ENCODE measurements at places on chromosomes 1 and 21.

DNA sequence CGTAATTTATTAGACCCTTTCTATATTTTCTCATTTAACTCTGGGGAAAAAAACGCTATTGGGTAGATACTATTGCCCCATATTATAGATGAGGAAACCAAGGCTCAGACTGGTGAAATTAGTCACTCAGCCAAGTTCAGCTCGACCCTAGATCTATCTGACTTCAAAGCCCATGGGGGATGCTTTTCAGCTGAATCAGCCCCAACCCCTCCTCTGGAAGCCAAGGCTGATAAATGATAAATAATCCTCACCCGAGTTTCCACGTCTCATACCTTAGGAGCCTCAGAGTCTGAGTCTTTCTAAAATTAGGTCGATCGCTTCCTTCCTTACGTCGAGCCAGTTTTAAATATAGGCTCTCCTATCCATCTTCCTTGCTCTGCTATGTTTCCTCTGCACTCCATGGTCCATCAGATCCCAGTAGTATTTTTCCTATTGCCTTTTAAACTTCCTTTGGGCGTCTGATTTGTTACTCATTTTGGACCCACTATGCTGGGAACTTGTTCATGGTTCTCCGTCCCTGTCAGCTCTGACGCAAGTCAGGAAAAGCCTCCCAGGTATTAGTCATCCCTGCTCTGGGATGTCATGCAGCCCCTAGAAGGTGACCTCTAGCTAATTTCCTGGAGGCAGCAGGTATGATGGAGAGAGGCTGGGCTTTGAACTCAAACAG lies 122.8 kb downstream of the PLPP3 start:
- no peak for DNase-seq

GRCh38 chr1:246773213-246773641 lies 49.0 kb downstream of the SCCPDH start:
- DNase-seq = no peak

- no peak for DNase-seq
Observed at GRCh38 chr1:170355267-170355801, 176.6 kb upstream of the GORAB start.

- DNase-seq = no peak
Observed at GRCh38 chr1:154866257-154867063, 3.6 kb downstream of the KCNN3 start.

GRCh38 chr1:183733715-183734114 lies 71.2 kb upstream of the RGL1 start:
- no peak for DNase-seq

DNA sequence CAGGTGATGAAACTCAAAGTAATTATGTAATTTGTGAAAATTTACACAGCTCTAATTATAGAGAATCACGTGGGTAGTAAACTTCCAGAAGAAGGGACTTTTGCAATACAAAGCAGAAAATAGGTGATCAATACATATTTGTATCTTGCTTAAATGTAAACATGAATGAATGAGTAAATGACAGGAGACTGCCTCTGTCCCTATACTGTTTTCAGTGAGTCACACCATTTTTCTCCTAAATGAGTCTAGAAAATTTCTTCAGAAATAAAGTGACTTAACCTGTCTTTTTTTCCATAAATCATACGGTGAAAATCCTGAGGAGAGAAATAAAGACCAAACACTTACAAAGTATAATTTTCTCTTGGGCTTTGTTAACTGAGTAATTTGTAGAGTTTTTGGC lies 11.9 kb downstream of the RAP1A start:
- DNase-seq = no peak

DNA sequence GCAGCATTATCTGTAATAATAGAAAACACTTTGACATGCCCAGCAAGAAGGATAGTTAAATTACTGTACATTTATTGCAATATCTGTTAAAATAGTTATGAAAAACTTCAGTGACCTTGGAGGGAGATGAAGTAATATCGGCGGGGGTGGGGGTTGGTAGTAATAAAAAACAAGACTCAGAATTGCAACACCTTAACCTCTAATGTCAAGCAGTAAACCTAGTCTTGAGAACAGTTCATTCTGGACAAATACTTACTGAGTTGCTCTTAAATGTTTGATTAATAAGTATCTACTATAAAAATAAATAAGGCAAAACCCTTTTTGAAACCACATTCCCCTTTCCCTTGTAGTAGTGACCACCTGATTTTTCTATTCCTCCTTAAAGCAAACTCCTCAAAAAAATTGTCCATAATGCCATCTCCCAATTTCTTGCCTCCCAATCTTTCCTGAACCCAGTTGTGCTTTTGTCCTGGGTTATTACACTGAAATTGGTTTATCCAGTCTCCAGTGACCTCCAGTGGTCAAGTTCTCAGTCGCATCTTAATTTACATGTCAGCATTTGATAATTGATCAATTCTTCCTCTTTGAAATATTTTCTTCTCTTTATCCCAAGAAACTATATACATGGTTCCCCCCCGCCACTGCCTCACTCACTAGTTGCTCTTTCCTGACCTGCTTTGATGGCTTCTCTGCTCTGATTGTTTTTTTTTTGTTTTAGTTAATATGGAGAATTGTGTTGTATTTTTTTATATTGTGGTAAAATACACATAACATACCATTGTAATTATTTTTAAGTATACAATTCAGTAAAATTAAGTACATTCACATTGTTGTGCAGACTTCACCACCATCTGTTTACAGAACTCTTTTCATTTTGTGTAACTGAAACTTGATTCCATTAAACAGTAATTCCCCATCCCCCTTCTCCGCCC lies 36.8 kb downstream of the RAP1A start:
- no peak for DNase-seq

DNA sequence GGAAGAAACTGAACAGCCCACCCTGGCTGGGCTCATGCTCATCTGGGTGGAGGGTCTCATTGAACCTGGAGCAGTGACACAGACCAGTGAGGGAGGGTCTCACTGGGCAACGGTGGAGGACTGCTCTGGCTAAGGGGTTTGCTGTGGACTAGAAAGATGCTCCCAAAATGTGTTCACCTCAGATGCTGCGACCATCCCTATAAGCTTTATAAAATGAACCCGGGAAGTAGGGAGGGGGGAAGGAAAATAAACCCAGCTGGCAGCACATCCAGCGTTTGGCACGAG lies 34.5 kb upstream of the LBR start:
- DNase-seq = no peak

GRCh38 chr1:206581571-206581981 lies 30.7 kb downstream of the EIF2D start:
- peak; percentile 63 for DNase-seq

DNA sequence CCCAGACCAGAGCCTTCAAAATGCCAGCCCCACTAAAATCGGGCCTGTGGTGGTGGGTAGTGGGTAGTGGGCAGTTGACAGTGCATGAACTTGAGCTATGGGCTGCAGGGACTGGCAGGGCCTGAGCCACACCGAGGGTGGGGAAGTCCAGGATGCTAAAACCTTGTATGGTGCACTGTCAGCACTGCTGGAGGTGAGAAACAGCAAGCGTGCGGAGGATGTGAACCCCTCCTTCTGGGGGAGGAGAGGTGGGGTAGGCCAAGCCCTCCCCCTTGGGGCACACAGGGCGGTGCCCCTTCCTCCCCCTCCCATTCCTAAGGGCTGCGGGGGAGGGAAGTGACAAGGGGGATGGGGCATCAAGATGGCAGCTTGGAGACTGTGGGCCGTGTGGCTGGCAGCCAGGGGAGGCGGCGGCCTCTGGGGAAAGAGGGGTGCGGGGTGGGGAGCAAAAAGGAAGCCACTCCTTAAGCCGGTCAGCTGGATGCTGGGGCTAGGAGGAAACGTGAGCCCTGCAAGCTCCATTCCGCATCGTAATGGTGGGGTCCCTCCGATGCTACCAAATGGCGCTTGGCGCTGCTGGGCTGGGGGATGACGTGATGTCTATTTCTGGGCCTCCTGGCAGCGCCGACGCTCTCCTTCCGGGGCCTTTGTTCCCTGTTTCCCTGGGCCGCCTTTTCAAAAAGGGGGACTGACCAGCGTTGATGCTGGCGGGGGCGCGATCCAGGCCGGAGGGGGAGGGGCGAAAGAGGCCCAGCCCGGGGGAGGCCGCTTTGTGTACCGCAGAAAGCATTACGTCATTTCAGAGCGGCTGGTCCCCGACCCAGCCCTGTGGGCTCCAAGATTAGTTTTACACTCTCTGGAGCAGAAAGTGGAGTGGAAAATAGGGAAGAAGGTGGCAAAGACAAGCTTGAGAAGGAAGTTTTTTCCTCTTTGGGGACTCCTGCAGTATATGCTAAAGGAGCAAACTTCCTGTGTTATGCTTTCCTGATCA lies 809 bp downstream of the SYT11 start:
- peak; percentile 49 for DNase-seq

- DNase-seq = no peak
Observed at GRCh38 chr1:101728029-101728428, 268.7 kb downstream of the OLFM3 start.

GRCh38 chr1:25673962-25674806 lies 57.6 kb downstream of the MAN1C1 start:
- no peak for DNase-seq

DNA sequence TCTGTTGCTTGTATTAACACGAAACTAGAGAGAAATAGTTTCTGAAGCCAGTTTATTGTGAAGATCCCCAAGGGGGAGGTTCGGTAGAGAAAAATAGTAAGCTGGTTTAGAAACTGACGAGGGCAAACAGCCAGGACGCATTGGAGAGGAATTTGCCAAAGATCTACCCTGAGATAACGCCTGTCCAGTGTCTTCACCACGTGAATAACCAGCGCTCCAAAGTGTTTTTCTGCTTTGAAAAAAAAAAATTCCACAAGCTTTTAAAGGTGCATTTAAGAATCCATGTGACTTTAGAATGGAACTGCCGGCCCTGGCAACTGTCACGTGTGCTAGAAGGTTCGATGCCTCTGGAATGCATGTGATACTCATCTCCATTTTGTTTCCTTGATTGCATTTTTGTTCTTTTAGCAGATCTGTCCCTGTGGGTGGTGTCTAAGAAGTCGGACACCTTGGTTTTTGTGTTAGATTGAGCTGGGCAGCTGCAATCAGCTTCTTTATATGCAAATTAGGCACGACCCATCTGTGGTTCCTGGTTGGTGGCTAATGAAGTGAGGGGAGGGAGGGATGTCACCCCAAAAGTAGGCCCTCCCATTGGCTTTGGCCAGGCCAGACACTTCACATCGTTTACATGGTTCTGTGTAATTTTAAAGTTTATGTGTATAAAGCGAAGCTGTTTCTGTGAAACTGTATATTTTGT lies 1.3 kb upstream of the THAP3 start:
- no peak for DNase-seq

DNA sequence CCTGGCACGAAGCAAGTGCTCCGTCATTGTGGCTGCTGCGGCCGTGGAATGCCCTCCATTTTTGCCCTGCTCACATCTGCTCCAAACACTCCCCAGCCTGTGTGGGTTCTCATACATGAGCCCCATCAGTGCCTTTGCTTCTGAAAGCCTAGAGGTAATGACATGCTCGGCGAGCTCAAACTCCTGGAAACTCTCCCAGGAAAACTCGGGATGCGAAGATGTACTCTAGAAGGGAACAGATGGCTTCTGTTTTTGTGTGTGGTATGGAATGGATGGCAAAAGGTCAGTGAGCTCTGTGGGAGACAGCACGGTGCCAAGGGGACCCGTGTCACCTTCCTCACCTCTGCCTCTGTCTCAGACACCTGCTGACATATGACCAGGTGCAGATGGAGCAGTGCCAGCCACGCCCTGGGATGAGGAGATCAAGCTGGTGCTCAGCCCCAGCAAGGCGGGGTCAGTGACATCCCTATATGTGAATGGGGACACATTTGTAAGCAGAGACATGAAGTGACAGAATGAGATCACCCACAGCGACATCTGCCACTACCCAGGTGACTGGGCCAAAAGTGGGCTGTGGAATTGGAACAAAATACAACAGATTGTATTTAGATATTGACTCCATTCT lies 84.1 kb upstream of the COX20 start:
- DNase-seq = no peak

- no peak for DNase-seq
Observed at GRCh38 chr1:209029737-209030136, 553.8 kb upstream of the CAMK1G start.

DNA sequence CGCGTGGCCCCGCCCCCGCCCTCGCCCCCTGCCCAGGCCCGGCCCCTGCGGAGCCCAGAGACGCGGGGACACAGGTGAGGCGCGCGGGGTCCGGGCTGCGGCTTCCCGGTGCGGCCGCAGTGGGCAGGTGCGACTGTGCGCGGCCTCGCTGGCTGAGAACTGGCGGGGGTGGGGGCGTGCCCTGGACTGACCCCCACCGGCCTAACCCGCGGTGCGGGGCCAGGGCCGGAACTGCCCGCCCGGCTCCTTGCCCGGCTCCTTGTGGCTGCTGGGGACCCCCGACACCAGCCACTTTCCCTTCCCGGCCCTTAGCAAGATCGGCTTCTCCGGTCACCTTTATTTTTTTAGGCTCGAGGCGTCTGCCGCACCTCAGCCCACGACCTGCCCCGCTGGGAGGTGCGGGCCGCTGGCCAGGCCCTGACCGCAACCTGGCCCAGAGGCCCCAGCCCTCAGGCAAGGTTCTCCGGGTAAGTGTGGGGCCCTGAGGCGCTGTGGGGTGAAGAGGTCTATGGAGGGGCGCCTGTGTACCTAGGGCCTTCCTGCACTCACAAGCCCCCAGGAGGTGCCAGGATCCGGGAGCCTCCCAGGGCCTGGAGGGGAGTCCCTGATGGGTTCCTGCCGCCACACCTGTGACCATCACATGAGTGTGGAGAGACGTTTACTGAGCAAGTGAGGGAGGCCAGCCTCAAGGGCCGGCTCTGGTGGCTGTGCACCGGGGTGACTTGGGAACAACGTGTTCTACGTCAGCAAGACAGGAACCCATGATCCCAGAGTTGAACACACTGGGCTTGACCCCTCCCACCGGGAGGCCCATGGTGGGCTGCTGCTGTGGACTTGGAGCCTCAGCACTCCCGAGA lies at the start of gene SMIM1:
Gene SMIM1 (plus strand): TSS at position 35 of the 857 bp plus-strand sequence. CDS start 2,625 bp downstream, outside the sequence.
- no peak for DNase-seq

DNA sequence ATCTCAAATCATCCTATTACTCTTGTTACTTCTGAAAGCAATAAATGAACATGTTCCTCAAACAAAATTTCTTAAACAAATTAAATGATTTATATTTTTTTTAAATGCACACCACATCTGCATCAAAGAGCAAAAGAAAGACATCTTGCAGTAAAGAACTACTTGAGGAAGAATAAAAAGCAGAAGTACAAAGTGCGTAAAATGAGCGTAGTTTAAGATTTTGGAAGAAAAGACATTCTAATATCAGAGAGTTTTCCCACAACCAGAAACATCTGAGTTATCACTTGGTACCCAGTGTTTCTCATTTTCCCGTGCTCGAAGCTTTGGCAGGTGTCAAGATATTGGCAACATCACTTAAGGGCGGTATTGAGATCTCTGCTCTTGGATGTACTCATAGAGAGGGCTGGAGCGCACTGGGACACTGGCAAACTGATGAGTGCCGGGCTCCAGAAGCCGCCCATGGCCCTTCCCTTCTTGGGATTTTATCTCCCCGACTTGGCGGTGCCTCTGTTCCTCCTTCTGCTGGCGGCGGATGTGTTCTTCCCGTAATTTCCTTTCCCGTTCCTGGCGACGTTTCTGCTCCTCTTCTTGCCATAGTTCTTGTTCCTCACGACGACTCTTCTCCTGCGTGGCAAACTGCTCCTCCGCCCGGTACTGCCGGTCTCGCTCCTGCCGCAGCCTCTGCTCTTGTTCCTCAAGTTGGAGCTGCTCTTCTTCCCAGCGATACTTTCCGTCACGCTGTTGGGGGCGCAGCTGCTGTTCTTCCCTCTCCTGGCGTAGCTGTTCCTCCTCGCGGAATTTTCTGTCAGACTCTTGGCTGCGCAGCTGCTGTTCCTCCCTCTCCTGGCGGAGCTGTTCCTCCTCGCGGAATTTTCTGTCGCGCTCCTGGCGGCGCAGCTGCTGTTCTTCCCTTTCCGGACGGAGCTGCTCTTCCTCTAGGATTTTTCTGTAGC lies 7.9 kb downstream of the TCHH start:
- DNase-seq = no peak

Measured in T-helper 17 cell (primary cell).